ENCODE measurements at places on chromosomes 5 and 9.

GRCh38 chr9:120475341-120475740 is 104.6 kb downstream of the CDK5RAP2 start:
- DNase-seq = no peak

GRCh38 chr9:125504616-125505015 is 202.4 kb downstream of the MAPKAP1 start:
- no peak for DNase-seq

DNA sequence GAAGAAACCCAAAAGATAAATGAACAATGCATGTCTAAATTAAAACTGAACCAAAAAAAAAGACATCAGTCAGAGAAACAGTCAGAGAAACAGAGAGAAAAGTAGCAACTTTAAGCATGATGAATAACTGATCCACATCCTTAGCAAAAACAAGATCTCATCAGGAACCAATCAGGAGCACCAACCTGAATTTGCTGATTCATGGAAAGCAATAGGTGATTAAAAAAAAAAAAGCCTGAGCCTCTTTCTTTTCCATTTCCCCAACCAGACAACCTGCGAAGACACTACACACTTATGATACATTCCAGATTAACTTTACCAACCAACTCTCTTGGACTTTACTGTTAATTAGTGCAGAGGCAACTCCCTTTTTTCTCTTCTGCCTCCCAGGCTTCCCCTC is 112.7 kb upstream of the TAS2R1 start:
- DNase-seq = no peak

GRCh38 chr5:89034588-89034987 is 151.6 kb upstream of the MEF2C start:
- DNase-seq = no peak

DNA sequence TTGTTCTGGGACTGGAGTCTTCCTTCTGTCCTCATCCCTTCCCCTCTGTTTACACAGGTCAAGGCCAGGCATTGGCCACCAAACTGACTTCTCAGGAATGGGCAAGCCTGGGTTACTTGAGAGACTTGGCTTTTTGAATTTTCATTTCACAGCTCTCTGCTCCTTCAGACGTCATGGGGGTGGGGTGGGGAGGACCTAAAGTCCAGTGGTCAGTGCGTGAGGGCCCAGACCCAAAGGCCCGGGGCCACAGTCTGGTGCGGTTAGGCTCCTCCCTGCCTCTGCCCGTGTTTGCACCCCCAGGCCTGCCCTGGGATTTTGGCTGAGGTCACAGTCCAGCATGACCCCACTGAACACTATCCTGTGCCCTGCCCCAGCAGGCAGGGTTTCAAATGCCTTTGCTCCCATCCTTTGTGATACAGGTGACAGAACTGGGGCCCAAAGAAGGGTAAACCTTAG is 4.1 kb upstream of the CXXC5 start:
- no peak for DNase-seq

DNA sequence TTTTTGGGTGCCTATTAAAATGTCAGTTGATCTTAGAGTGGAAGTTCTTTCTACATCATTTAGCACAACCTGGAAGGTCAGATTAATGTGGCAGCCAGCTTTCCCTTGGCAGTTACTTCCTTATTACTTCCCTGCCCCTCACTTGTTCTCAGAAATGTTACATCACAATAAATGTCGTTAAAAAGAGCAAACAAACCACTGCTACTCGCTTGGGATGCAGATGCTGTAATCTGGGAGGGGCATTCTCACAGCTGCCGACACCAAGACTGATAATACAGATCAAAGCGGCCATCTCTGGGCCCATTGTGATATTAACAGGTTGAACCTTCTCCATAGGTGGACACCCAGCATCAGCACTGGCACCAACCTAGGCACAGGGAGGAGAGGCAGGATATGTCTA is 29.3 kb downstream of the PLAC8L1 start:
- DNase-seq = no peak

DNA sequence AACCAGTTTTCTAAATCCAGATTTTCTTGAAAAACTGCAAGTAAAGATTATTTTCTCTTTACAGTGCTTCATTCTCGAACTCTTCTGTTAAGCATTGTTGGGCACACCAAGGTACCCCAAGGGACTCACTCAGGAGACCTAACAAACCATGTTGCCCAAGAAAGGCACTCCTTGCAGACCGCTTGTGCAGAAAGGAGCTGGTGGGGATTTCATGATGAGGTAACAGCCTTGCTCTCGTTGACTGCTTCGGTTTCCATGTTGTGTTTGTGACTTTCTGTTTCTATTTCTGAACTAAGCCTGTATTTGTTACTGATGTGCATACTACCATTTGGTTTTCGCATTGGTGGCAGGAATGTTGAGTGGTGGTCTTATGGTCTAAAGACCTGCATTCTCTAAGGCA is 266.6 kb upstream of the DAP start:
- no peak for DNase-seq

DNA sequence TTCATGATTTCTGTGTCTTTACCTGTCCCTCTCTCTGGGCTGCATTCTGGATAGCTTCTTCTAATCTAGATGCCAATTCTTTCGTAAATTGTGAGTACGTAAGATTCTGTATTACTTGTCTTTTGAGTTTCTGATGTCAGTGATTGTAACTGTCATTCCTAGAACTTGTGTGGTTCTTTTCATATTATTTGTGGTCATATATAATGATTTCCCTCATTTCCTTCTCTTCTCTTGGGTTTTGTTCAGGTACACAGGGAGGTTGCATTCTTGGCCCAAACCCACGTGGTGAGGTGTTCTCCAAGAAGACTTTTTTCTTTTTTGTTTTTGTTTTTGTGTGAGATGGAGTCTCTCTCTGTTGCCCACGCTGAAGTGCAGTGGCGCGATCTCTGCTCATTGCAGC is 13.8 kb downstream of the UGCG start:
- no peak for DNase-seq

- DNase-seq = peak; percentile 13
Observed at GRCh38 chr5:36724467-36725332, 118.3 kb downstream of the SLC1A3 start.

DNA sequence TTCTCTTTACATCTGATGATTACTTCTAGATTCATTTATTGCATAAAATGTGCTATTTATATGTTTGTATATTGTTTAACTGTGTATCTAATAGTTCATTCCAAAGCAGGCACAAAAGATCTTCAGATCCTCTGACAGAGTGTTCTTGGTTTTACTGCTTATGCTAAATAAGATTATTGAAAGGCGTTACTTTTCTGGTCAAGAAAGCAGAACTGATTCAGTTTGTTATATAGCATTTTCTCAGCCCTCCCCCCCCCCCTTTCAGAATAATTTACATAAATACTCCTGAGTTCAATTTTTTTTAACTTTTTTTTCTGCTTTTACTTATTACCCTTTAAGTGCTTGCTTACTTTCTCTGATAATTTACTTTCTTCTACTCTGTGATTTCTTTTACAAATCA is 15.4 kb downstream of the CDC42SE2 start:
- no peak for DNase-seq

GRCh38 chr9:136059851-136060670 is 35.0 kb downstream of the NACC2 start:
- DNase-seq = no peak

GRCh38 chr5:147177125-147177840 is 57.5 kb upstream of the STK32A start:
- DNase-seq = no peak

GRCh38 chr9:90838581-90839154 is 37.0 kb downstream of the SYK start:
- DNase-seq = no peak

GRCh38 chr9:110114086-110114858 is 93.7 kb downstream of the C9orf152 start:
- DNase-seq = no peak

DNA sequence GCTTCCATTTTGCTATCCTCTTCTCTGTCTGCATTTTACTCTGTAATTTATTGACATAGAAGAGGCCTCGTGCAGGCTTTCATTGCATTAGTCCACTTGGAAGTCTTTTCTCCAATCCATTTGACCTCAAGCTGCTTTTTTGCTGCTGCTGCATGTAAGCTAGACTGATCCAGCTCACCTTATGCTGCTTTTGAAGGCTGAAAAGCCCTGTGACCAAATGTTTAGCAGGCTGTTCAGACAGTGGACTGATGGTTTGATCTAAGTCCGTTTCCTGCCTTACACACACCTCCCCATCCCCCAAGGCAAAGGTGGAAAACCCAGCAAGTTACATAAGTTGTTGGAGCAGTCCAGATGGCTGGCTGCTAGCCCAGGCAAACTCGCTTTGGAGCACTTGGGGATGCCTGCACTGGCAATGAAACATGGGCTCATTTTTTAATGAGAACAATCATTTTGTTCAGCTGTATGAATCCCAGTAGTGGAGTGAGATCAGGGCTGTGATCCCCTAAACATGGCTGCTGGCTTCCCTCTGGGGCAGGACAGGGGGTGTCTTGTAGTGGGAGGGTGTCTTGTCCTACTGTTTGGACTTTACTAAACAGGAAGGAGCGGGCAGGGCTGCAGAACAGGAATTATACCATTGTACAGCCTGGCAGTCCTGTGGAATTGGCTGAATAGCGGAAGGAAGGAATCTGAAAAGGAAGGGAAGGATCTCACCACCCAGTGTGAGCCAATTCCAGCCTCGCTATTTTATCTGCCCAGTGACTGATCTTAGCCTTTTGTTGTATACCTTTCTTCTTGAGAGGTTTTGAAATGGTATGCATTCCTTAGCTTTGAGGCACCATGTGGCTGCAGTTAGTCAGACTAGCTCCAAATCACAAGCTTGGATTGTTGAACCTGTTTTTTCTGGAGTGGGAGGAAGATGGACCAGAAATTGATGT is 212.0 kb downstream of the ARHGAP26 start:
- no peak for DNase-seq

DNA sequence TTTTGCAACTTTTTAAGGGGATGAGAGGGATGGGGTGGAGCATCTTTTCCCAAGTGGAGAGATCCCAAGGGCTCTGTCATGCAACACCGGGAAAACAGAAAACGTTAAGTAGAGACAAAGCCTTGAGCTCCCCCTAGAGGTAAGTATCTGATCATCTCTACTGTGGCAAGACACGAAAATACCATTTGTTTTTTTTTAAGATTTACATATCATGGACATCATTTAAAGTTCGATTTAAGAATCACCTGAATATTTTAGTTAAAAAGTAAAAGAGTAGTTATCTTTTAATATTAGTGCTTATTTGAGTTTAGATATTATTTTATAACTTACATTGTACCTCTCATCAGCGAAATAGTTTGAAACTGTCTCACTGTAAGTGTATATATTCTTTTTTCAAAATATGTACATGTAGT is 200.4 kb downstream of the LRRC70 start:
- DNase-seq = no peak
